ENCODE measurements at places on chromosomes 6 and 20. TPM values are rescaled to one million over a fixed set of nuclear protein-coding genes. Genes with fewer than 3 reads are reported as not detected.

The NKAIN2 gene
- 2.7 TPM for total RNA-seq

The RIMS4 gene
- 0.80 TPM for total RNA-seq

The SIRPD gene
- total RNA-seq: not detected

The NINL gene
- total RNA-seq: 5.1 TPM

The FAM217A gene
- total RNA-seq: not detected

The RRBP1 gene
- 68.6 TPM for total RNA-seq

The BCKDHB gene
- 15.6 TPM for total RNA-seq

The AVP gene
- not detected for total RNA-seq

The MOCS3 gene
- 2.9 TPM for total RNA-seq

The SYNJ2 gene
- total RNA-seq: 23.4 TPM

The SLC17A1 gene
- not detected for total RNA-seq

The PPP2R5D gene
- total RNA-seq: 25.2 TPM

The FOXS1 gene
- 1.6 TPM for total RNA-seq

The PDYN gene
- total RNA-seq: not detected

The CLDN20 gene
- not detected for total RNA-seq

The SPTLC3 gene
- total RNA-seq: 6.8 TPM

The MOG gene
- 3.5 TPM for total RNA-seq

The TSBP1 gene
- total RNA-seq: not detected

The SLC22A7 gene
- not detected for total RNA-seq

The CCM2L gene
- total RNA-seq: 7.2 TPM

The POU5F1 gene
- total RNA-seq: 0.71 TPM

The FGD2 gene
- 15.5 TPM for total RNA-seq

The ALDH8A1 gene
- total RNA-seq: 0.55 TPM

The GHRH gene
- total RNA-seq: 4.2 TPM

The SOX18 gene
- total RNA-seq: 83.4 TPM

The RIPOR2 gene
- 5.4 TPM for total RNA-seq

The UTRN gene
- 86.0 TPM for total RNA-seq

Data from left cardiac atrium (tissue), 4 donors.